HL-60 (cell line): ENCODE measurements at places on chromosomes 12 and 14.

GRCh38 chr12:64752833-64753238 is 6.4 kb downstream of the GNS start:
- DNase-seq: no peak

GRCh38 chr14:99035268-99035667 is 236.7 kb downstream of the BCL11B start:
- DNase-seq: peak; percentile 85

DNA sequence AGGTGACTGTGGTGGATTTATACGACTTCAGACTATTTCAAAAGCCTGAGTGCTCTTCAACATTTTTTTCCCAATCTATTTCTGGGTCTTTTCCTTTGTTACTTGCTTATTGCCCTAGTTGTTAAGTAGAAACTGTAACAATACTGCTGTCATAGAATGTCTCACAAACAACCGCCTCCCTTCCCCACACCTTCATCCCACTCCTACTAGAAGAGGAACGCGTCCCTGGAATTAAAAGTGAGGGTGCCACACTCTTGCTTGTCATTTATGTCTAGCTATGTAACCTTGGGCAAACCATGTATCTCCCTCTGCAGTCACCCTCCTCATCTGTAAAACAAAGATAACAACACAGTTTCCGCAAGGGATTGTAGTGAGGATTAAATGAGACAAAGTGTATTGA is 8.6 kb downstream of the BRAP start:
- DNase-seq: no peak

- DNase-seq: no peak
Observed at GRCh38 chr12:104710940-104711689, 247.0 kb downstream of the SLC41A2 start.

DNA sequence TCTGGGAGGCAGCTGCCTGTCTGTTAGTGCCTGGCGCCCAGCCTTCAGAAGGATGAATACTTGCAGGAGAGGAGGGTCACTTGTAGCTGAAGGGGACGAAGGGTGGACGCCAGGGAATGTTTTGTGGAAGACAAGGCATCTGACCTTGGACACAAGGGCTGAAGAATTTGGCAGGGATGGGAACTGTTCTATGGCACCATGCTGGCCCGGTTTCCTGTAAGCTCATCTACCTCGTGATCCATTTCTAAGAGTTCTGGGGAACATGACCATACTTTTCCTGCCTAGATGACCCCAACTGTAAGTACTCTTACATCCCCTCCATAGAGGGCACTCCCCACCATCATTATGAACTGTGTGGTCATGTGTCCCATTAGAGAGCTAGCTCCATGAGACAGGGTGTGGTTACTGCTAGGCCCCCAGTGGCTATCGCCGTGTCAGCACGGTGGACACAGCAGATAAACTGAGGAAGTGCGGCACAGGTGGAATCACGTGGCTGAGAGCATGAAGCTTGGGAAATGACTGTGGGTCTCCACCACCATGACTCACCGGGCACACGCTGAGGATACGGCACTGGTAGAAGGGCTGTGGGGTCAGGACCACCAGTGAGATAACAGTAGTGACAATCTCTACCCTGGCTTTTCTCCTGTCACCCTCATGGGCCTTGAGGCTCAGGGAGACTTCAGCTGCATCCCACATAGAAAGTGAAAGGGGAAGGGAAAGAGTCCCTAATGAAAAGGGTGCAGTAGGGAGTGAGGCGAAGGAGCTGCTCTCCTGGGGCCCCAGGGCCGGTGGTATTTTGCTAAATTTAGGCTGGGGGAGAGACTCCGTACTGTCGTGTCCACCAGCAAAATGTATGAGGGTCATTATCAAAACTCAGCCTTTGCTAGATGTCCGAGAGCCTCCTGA is 252.6 kb downstream of the FOXN3 start:
- DNase-seq: no peak
